ENCODE measurements at places on chromosomes 16 and 17.

DNA sequence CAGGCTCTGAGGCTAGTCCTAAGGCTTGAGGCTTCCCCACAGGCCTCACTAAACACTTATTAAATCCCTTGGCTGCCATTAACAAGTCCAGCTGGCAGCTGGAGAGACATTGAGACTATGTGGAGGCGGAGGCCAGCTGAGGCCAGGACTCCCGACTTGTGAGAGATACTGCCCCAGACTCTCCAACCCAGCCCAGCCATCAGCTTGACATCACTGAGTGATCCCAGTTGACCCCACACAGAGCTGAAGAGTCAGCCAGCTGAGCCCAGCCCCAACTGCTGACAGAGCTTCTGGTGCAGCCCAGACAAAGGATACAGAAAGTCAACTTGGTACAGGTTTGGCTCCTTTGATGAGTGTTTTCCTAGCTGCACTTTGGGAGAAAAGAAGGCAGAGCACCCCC lies 343.1 kb downstream of the C16orf95 start:
- H3K4me3 ChIP-seq = no peak overlapping the region
- no peak overlapping the region for H3K27ac ChIP-seq
- no peaks in the 10 kb centered on the region for H3K4me1 ChIP-seq

GRCh38 chr17:69851736-69852135 lies 223.3 kb upstream of the KCNJ16 start:
- H3K27ac ChIP-seq = no peak overlapping the region
- H3K36me3 ChIP-seq = no peaks in the 10 kb centered on the region
- H3K4me1 ChIP-seq = no peaks in the 10 kb centered on the region
- H3K4me3 ChIP-seq = no peak overlapping the region

GRCh38 chr17:37698132-37698910 lies 46.5 kb downstream of the HNF1B start:
- peak; percentile 43 for DNase-seq
- peaks cover 16% of the 10 kb centered on the region for H3K4me1 ChIP-seq

- peaks cover 5% of the 10 kb centered on the region for H3K4me1 ChIP-seq
- H3K27me3 ChIP-seq = peaks cover 2% of the 10 kb centered on the region
- H3K4me3 ChIP-seq = no peak overlapping the region
Measured at GRCh38 chr17:65820811-65821210, 259.4 kb upstream of the AXIN2 start.

DNA sequence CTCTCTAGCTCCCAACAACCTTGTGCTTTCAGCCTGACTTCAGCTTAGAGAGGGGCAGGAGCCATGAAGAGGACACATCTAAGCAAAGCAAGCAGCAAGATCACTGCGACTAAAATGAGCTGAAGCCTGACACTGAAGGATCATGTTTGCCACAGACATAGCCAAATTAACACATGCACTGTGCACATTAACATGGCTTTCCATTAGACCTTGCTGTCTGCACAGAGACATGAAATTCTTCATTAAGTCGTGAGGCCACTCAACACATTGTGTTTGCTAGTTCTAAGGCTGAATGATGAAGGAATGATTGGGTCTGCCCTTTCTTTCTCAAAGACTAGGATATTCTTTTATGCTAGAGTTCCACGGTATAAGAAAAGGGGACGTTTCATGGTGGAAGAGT lies 558.3 kb upstream of the PSMD7 start:
- peaks cover 5% of the 10 kb centered on the region for H3K4me1 ChIP-seq
- H3K27ac ChIP-seq = no peak overlapping the region
- no peaks in the 10 kb centered on the region for H3K36me3 ChIP-seq
- H3K27me3 ChIP-seq = peaks cover 9% of the 10 kb centered on the region
- H3K4me3 ChIP-seq = no peak overlapping the region

DNA sequence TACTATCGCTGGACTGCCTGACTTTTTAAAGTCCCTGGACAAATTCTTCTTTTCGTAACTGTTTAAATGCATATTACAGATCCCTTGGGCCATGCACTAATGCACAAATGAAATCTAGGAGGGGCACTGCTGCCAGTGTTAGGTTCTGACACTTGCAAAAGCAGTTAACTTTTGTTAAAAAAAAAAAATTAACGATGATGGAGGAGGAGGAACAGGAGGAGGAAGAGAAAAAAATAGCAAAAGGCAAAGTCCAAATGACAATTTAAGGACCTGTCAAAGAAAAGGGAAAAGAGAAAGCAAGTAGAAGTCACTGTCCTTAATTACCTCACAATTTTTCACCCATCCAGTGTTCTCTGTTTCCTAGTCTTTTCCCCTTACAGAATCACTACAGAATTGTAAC lies 97.8 kb upstream of the CORO6 start:
- H3K36me3 ChIP-seq = peaks cover 26% of the 10 kb centered on the region
- H3K4me3 ChIP-seq = no peak overlapping the region
- H3K27ac ChIP-seq = peak overlapping the region; percentile 5
- H3K27me3 ChIP-seq = no peaks in the 10 kb centered on the region
- no peak for DNase-seq
